ENCODE measurements at places on chromosomes 7 and 10.

GRCh38 chr10:42986633-42987032 lies 90.2 kb upstream of the RET start:
- DNase-seq, result no peak

GRCh38 chr10:120400601-120401000 lies 56.4 kb upstream of the PLPP4 start:
- DNase-seq, result peak; percentile 90

GRCh38 chr7:135939261-135939812 lies 37.8 kb downstream of the MTPN start:
- no peak for DNase-seq

- DNase-seq, result peak; percentile 79
Observed at GRCh38 chr7:106329971-106330733, 45.4 kb upstream of the NAMPT start.

GRCh38 chr10:110508159-110508788 lies 10.6 kb downstream of the DUSP5 start:
- DNase-seq, result no peak

DNA sequence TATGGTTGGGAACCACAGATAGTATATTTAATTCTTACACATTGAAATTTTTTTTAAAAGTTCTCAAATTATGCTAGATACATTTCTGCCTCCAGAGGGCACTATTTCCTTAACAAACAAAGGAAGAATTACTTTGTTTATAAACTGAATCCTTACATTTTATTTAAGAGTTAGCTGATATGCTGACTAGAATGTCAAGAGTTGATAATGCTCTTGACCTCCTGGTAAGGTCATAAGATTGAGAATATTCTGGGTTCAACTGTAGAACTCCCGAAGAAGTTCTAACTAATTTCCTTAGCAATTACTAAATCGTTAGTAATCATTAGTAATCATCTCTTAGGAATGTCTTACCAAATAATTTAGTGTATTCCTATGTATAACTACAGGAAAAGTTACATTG lies 95.3 kb upstream of the CYP26C1 start:
- DNase-seq, result peak; percentile 65

DNA sequence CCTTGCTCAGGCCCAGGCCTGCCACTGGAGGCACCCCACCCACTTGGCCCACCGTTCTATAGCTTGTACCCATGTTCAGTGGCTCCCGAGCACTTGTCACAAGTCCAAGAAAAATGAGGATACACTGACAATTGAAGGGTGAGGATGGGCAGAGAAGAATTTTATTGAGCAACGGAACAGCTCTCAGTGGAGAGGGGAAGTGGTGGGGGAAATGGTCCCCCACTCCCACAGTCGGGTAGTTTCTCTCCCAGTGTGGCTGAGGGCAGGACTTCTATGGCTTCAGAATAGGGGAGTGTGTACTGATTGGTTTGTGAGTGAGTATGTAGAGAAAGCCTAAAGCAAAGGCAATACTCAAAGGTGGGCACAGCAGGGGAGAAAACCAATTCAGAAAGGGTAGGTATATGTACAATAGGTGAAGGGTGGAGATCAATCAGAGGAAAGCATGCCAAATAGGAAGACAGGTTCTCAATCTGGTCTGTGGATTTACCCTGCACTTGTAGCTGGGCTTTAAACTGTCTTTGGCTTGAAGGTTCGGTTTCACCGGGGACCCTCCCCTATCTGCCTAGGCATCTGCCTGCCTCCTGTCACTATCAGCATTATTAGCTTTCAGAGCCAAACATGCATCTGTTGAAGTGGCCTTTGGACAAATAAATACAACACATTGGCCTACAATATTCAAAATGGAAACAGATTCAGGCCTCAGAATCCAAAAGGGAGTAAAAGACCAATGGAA lies 8.9 kb upstream of the TSPAN13 start:
- no peak for DNase-seq

- DNase-seq, result no peak
Observed at GRCh38 chr10:107166403-107166802, 1.9 kb upstream of the SORCS1 start.

GRCh38 chr7:122200888-122201287 lies 56.8 kb upstream of the AASS start:
- DNase-seq, result no peak

GRCh38 chr10:130761032-130761575 lies 550.4 kb downstream of the TCERG1L start:
- no peak for DNase-seq

- no peak for DNase-seq
Observed at GRCh38 chr10:107577221-107577620, 412.7 kb upstream of the SORCS1 start.

DNA sequence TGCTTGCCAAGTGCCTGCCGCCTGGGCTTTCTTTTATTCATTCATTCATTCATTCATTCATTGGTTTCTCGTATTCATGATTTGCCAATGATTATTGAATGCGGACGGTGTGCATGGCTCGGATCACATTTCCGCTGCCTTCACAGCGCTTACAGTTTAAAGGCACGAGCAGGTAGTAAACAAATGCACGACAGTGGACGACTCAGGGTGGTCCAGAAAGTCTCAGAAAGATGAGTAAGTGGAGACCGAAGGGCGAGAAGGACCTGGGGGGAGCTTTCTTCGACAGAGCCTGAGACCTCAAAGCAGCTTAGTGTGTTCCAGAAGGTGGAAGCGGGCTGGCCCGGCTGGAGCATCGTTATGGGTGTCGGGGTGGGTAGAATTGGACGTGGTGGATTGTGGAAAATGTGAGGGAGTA lies 506 bp downstream of the MCM10 start:
- no peak for DNase-seq

- peak; percentile 36 for DNase-seq
Observed at GRCh38 chr10:33612116-33612515, 277.6 kb upstream of the NRP1 start.

- DNase-seq, result no peak
Observed at GRCh38 chr7:29995652-29996051, 6.1 kb upstream of the SCRN1 start.

DNA sequence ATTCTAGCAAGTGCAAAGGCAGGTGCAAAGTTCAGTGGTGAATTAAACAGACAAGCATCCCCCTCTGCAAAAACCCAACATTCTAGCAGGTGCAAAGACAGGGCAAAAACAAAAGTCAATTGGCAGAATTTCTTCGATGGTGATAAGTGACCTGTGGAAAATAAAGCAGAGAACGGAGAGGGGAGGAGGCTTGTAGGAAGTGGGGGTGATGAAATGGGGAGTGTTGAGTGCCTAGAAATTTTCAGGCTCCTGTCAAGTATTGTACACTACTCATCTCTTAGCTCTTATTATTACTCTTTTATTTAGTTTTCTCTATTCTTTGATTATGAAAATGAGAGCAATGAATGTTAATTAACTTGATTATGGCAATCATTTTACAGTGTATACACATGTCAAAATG lies 2.4 kb upstream of the CD36 start:
- no peak for DNase-seq

- DNase-seq, result peak; percentile 76
Observed at GRCh38 chr7:28093623-28094232, 86.9 kb downstream of the JAZF1 start.

GRCh38 chr7:101236292-101236835 lies 1.2 kb downstream of the CLDN15 start:
- no peak for DNase-seq

DNA sequence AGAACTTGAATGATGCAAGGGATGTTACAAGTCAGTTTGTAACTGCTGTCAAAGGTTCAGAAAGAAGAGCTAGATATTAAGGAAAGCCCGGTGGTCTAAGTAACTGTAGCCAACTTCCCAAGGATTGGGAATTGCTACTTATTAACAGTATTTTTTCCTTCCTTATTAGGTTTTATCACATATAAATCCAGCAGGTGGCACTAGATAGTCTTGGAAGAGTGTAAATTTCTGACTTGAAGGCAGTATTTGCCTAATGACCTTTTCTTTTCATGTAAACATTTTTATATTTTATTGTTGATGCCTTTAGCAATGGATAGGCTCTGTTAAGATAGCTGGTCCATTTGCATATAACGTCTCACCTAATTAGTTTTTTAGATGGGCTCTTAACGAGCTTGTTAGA lies 51.2 kb downstream of the ANLN start:
- peak; percentile 43 for DNase-seq

- no peak for DNase-seq
Observed at GRCh38 chr10:87862679-87863052, 667 bp downstream of the KLLN start.

DNA sequence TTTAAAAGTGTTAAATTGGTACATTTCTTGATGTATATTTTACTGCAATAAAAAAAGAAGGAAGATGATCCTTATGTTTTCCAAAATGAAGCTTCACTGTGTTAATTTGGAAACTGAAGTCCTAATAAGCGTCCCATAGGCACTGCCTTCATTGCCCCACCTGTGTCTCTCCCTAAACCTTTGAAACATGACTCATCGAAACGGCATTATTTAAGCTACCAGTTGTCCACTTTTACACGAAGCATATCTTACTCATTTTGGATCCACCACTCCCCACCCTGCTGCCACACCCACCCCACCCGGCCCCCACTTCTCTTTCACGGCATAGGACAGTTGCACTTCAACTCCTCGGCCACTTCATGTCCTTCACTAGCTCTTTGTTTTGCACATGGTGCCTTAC lies 85.5 kb downstream of the KIAA1549 start:
- no peak for DNase-seq

DNA sequence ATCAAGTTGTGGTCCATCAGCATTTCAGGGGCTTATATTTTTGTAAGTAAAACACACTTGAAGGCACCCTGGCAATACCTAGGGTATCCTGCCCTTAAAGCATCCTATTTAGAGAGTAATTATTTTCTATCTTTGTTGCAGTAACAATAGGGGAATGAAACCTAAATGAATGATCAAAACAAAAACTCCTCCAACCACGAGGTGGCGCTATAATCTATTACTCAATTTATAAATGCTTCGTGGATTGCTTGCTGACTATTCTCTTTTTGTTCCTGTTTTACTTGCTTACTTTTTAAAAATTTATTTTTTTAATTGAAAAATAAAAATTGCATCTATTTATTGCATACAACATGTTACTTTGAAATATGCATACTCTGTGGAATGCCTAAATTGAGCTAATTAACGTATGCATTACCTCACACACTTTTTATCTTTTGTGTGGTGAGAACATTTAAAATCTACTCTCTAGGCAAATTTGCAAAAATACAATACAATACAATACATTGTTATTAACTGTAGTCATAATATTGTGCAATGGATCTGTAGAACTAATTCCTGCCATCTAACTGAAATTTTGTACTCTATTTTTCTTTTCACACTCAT lies 147.7 kb upstream of the BMPER start:
- DNase-seq, result peak; percentile 54
